Fibroblast of lung (primary cell): ENCODE measurements at places on chromosomes 13 and 19.

GRCh38 chr19:2553510-2553909 lies 77.6 kb downstream of the GADD45B start:
- DNase-seq: no peak

DNA sequence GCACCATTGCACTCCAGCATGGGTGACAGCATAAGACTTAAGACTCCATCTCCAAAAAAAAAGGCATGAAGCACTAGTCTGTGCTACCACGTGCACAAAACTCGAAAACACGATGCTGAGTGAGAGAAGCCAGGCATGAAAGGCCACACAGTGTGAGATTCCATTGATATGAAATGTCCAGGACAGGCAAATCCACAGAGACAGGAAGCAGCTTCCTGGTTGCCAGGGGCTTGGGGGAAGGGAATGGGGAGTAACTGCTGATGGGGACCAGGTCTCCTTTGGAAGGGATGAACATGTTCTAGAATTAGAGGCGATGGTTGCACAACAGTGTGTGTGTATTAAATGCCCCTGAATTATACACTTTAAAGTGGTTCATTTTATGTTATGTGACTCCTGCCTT lies 15.9 kb upstream of the JUND start:
- DNase-seq: no peak

GRCh38 chr19:1567116-1567847 lies 843 bp downstream of the MEX3D start:
- DNase-seq: no peak

DNA sequence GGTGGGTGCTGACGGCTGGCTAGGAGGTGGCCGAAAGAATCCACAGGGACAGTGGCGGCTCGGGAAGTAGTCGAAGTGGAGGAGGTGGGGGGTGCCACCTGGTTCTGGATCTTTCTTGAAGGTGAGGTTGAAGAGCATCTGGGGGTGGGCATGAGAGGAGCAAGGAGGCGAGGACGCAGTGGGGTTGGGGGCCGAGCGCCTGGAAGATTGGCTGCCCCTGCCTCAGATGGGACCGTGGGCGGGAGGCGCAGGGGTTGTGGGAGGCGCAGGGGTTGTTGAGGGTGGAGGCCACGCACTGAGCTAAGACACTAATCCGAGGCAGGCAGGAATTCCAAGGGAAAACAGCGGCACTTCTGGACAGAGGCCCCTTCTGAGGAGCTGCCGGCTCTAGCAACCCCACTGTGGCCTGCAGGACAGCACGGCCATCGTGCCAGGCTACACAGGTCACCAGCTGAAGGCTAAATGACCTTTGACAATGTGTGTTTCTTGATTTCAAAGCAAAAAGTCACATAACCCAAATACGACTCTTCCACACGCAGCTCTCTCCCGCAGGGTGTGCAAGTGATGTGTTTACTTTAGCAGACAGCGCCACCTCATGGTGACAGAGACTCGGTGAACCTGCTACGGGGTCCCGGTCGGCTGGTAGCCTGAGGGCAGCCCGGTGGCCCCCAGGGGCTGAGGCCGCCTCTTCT lies 44.1 kb upstream of the RANBP3 start:
- peak; percentile 41 for DNase-seq

DNA sequence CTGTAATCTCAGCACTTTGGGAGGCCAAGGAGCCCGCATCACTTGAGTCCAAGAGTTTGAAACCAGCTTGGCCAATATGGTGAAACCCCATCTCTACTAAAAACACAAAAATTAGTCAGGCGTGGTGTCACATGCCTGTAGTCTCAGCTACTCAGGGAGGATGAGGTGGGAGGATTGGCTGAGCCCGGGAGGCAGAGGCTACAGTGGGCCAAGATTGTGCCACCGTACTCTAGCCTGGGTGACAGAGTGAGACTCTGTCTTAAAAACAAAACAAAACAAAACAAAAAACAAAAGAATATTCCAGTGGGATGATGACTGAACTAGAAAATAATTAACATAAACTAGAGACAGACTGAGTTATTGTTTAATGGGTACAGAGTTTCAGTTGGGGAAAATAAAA lies 81.7 kb upstream of the ABCC4 start:
- DNase-seq: no peak

GRCh38 chr13:69948016-69948415 lies 159.6 kb upstream of the ATXN8OS start:
- no peak for DNase-seq

DNA sequence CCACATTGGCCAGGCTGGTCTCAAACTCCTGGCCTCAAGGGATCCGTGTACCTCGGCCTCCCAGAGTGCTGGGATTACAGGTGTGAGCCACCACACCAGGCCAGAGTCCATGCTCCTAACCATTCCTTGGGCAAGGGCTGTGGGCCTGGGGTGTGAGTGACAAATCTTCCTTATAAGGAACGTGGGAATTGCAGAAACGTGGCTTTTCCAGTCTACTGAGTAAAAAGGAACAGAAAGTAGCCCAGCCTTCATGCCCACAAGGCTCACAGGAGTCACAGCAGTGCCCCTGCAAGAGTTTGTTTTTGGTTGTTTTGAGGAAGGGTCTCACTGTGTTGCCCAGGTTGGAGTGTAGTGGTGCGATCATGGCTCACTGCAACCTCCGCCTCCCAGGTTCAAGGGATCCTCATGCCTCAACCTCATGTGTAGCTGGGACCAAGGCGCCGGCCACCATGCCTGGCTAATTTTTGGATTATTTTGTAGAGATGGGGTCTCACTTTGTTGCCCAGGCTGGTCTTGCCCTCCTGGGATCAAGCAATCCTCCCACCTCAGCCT lies 5.1 kb downstream of the MYPOP start:
- DNase-seq: no peak

DNA sequence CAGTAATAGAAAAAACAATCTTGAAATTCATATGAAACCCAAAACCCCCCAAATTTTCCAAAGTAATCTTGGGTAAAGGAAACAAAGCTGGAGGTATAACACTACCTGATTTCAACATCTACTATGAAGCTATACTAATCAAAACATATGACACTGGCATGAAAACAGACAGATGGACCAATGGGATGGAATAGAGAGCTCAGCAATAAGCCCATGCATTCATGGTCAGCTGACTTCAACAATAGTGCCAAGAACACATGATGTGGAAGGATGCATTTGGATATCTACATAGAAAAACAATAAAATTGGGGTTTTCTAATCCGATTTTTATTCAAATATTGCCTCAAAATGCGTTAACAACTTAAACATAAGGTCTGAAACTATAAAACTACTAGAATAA lies 32.2 kb upstream of the ZNF766 start:
- no peak for DNase-seq

DNA sequence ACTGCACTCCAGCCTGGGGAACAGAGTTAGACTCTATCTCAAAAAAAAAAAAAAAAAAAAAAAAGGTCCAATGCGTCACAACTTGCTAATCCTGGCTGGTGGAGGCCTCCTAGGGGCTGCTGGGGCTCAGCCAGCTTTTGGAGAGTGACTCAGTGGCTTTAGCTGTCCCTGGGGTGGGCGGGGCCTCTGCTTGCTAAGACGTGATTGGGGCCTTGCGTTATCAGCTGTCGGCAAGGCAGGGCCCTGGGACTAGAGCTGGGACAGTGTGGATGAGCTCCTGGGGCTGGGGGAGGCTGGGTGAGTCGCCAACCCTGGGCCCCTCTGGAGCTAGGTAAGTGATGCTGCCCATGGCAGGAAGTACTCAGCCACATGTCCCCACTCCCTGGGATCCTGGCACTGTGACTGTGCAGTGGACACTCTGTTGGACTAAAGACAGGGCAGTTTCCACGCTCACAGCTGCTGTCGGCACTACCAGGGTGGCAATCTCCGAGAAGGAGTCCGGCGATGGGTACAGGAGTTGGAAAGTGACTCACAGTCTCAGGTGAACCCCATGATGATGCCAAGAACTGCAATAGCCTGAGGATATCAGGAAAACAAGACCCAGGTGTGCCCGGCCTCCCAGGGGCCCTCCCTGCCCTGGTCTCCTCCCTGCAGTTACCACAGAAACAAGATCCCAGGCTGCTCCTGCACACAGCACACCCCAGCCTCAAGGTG lies 32.2 kb downstream of the F2RL3 start:
- DNase-seq: peak; percentile 90

DNA sequence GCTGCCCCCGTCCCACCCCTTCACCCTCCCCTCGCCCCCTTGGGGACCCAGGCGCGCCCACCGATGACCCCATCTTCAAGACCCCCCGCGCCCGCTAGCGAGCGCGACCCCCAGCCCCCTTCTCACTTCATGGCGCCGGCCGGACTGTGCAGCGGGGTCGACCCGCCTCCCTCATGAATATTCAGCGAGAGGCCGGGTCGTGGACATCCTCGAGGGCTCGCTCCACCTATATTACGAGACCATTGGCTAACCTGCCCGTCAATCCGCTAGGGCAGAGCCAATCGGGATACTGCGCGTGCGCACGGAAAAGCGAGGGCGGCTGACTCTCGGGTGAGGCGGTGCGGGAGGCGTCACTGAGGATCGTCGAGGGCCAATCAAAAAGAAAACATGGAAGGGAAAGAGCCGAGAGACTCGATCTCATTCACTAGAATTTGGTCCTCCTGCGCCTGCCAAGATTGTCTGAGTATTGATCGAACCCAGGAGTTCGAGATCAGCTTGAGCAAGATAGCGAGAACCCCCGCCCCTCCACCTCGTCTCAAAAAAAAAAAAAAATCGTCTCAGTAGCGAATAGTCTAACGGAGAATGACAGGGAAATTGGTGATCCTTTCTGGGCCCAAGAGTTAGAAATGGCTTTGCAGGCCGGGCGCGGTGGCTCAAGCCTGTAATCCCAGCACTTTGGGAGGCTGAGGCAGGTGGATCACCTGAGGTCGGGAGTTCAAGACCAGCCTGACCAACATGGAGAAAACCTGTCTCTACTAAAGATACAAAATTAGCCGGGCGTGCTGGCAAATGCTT lies at the start of gene ERCC2:
Gene ERCC2, minus strand, starts transcription at position 164 of the 795 bp plus-strand sequence. Its CDS starts 33 bp downstream, at position 131.
- DNase-seq: peak; percentile 99

DNA sequence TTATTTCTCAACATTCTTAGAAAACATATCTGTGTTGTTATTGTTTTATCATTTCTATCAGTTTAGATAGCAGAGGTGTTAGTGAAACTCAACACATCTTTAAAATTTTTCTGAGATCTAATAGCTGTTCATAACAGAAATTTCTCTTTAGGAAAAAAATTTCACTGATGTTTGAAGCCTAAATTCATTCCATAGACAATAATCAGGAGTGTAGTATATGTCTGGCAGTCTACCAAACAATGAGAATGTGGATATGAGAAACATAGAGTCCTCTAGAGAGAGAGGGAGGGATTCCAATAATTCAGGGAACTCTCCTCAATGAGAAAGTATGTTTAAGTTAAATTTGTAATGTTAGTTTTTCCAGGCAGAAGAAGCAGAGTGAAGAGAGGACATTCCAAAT lies 118.2 kb upstream of the EDNRB start:
- no peak for DNase-seq

DNA sequence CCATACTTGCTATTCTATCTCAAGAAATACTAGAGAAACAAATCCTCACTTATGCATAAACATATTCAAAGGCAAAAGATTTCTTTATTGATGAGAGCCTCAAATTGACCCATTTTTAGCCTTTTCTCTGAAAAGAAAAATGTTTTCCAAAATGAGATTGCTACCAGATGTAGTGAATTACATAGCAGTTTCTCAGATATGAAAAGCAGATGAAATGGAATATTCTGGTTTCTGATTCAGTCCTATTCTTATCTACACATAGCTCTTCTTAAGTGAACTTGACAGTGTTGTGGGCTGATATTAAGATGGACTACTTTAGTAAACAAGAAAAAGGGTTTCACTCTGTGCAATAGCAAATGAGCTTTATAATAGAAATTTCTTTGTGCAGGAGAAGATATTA lies 183.5 kb downstream of the DNAJC15 start:
- no peak for DNase-seq

- DNase-seq: no peak
Observed at GRCh38 chr13:50991579-50992521, 82.3 kb downstream of the RNASEH2B start.

- no peak for DNase-seq
Observed at GRCh38 chr19:5655412-5655811, 24.9 kb downstream of the MICOS13 start.

- no peak for DNase-seq
Observed at GRCh38 chr13:95505986-95506385, 46.5 kb upstream of the CLDN10 start.

DNA sequence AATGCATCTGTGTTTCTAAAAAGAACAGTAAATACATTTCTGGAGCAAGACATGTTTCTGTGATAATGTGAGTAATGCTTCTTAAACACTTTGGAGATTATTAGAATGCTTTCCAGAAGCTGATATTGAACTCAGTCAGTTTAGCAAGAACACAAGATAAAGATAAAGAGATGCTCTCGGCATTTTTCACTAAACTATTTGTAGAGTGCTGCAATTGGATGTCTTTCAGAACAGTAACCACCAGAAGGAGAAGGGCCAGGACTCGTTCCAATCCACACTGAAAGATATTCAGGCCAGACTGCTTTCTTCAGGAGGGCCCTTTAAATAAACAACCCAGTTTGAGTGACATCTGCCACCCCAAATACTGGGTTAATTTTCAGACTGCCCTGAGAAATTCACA lies 456.0 kb downstream of the TBC1D4 start:
- DNase-seq: peak; percentile 4

- DNase-seq: no peak
Observed at GRCh38 chr13:42688821-42689220, 92.6 kb upstream of the FAM216B start.

GRCh38 chr13:46403851-46404732 lies 17.0 kb upstream of the RUBCNL start:
- DNase-seq: no peak

DNA sequence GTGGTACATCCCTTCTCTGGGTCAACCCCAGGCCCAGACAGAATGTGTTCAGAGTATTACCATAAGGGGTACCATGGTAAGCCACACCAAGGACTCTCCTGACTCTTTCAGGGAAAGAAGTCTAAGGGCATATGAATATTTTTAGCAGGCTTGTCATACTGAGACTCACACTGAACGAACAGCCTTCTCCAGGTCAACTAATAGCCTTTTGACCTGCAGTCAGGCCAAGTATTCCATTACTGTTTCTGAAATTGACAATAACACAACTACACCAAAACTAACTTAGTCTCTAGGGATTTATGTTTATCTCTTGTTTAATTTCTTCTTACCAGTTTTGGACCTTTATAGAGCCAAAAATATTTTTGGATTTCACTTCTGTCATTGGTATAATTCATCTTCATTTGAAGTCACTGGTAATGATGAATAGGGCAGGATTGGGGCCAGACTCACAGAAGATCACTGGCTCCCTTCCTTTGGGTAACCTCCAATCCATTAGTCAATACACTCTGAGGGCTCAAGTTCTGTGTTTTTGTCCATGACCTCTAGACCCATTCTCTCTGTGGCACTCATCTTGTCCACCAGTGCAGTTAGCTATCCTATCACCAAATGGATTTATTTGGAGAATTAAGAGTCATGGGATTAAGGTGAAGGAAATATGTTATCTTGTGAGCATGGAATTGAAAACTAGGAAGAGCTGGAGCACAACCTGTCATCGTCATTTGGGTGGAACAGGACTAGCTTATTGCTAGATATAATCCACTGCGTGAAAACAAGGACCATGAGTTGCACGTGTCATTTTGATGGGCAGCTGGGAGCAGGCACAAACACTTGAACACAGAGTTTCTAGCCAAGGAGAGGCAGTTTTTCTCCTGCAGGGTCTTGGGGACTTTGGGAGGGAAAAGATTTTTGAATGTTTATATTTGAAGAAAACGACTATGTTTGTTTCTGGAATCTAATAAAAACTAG lies 313.3 kb downstream of the DCLK1 start:
- no peak for DNase-seq
